Fibroblast of skin of back (primary cell): ENCODE measurements at places on chromosomes 5 and 9.

DNA sequence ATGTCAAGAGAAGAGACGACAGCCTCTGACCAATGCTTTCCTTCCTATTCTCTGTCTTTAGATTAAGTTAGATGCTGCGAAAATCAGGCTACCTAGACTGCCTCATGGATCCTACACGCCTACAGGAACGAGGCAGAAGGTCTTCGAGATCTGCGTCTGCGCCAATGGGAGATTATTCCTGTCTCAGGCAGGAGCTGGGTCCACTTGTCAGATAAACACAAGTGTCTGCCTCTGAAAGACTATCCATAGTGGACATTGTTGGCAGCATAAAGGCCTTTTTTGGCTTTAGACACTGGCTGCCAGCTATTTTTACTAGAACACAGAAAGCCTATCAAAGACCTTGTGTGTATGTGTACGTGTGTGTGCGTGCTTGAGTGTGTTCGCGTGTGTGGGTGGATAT, 90.9 kb upstream of the PPP1R2B start:
- no peak for DNase-seq

- DNase-seq = peak; percentile 71
Measured at GRCh38 chr9:114911167-114911821, 19.1 kb downstream of the TNFSF8 start.

GRCh38 chr9:81092057-81092456, 597.3 kb downstream of the TLE1 start:
- DNase-seq = no peak

- no peak for DNase-seq
Measured at GRCh38 chr9:133226219-133227171, 17.4 kb upstream of the OBP2B start.

GRCh38 chr5:131148835-131149234, 16.2 kb downstream of the HINT1 start:
- no peak for DNase-seq

GRCh38 chr9:101362450-101362849, 22.4 kb downstream of the BAAT start:
- no peak for DNase-seq

DNA sequence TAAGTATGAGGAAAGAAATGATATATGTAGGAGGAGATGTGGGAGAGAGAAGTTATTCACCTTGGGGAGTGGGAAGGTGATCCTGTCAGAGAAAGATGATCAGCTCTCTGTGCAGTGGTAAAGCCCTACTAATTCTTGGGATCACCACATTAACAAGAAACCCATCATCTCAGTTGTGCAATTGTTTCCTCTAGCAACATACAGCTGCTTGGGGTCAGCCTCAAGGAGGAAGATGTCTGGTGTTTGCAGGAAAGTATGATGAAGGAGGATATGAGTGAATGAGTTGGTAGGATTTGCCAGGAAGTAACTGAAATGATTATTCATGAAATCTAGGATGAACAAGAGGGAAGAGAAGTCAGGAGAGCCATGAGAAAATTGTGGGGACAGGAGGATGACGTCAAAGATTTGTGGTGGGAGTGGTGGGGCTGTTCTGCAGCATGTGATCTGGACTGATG, 50.1 kb downstream of the TNFSF8 start:
- DNase-seq = no peak

GRCh38 chr9:129469188-129469987, 151.5 kb downstream of the C9orf50 start:
- no peak for DNase-seq

DNA sequence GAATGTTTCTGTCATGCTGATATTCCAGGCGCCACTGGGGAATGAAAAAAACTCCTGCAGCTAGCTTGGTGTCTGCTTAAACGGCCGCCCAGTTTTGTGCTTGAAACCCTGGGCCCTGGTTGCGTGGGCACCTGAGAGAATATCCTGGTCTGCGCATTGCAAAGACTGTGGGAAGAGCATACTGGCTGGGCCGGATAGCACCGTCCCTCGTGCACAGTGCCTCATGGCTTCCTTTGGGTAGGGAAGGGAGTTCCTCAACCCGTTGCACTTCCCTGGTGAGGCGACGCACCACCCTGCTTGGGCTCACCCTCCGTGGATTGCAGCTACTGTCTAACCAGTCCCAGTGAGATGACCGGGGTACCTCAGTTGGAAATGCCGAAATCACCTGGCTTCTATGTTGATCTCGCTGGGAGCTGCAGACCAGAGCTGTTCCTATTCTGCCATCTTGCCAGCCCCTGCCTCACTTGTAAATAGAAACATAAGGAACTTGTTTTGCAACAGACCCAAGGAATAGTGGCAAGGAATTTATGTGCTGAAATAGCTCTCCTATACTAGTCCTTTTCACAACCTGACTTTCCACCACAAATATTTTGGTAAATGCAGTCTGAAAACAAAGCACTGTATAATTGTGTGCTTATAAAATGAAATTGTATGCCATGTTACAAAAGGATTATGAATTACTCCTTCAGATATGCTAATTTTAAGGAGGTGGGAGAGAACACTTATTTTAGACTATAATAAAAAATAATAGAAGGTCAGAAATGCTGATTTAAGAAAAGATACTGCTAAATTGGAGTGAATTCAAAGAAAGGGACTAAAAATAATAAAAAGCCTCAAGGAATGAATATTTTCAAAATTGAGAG, 90.3 kb downstream of the ADAMTSL1 start:
- DNase-seq = no peak

DNA sequence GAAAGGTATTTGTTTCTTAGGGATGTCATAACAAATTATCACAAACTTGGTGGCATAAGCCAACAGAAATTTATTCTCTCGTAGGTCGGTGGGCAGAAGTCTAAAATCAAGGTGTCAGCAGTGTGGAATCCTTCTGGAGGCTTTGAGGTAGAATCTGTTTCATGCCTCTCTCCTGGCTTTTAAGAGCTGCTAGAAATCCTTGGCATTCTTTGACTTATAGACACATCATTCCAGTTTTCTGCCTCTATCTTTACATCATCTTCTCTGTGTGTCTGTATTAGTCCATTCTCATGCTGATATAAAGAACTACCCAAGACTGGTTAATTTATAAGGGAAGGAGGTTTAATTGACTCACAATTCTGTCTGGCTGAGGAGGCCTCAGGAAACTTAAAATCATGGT, 488.1 kb upstream of the PAPPA start:
- DNase-seq = peak; percentile 55

GRCh38 chr5:81820863-81821262, 70.0 kb upstream of the SSBP2 start:
- DNase-seq = no peak

DNA sequence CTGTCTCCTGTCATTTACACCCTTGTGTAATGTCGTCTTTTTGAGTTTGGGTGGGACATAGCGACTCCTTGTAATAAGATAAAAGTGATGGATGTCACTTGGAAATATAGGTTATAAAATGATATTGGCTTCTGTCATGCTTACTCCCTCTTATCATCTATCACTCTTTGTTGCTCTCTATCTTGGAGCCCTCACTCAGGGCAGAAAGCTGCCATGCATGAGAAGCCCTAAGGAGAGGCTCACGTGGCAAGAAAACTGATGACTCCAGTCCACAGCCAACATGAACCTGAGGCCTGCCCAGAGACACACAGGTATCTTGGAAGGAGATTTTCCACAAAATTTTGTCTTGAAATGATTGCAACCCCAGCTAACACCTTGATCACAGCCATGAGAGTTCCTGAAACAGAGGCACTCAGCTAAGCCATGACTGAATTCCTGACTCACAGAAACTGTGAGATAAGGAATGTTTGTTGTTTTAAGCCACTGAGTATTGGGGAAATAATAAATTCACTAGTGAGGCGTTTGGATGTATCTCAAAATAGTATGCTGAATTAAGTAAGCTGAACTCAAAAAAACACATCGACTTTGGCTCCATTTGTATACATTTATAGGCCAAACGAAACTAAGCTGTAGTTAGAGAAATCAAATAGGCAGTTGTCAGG, 216.7 kb downstream of the CDH18 start:
- peak; percentile 48 for DNase-seq

GRCh38 chr9:5696884-5697283, 68.0 kb downstream of the RIC1 start:
- no peak for DNase-seq

DNA sequence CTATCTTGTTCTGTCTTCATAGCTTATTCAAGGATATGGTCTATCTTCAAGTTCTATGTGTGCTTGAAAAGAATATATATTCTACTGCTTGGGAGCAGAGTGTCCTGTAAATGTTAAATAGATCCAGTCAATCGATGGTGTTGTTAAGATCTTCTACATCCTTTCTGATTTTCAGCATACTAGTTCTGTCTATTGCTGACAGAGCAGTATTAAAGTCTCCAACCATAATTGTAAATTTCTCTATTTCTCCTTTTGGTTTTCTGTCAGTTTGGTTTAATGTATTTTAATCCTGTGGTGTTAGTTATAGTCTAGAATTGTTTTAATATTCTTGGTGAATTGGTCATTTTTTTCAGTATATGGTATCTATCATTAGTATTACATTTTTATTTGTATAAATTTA, 124.0 kb upstream of the COX7C start:
- DNase-seq = no peak

- DNase-seq = peak; percentile 50
Measured at GRCh38 chr5:143557061-143557818, 153.8 kb upstream of the NR3C1 start.

GRCh38 chr5:172282272-172283019, 1.1 kb downstream of the UBTD2 start:
- peak; percentile 60 for DNase-seq

DNA sequence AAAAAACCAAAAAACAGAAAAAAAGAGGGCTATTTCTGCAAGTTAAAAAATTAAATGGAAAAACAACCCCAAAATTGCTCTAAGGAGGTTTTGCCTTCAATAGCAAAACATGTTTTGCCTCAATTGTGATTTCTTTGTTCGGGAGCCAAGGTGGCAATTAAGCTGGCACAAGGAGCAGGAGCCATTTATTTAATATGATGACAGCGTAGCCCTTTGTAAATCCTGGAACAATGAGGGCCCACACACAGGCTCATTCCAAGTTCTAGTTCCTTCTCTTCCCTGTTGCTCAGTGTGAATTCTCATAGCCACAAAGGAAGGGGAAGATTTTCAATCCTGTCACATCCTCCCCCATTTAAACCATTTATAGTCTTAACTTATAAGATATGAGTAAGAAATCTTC, 353.2 kb downstream of the PDE4D start:
- no peak for DNase-seq
